ENCODE measurements at places on chromosomes 13 and 19. TPM values are rescaled to one million over a fixed set of nuclear protein-coding genes. Genes with fewer than 3 reads are reported as not detected.

PSG1 gene
- total RNA-seq = 0.09 TPM

CYP2F1 gene
- not detected for total RNA-seq

GADD45B gene
- total RNA-seq = 24.9 TPM

KLK4 gene
- not detected for total RNA-seq

ATCAY gene
- total RNA-seq = 0.18 TPM

EFNA2 gene
- not detected for total RNA-seq

SPART gene
- total RNA-seq = 146 TPM

FOXA3 gene
- total RNA-seq = not detected

PLPP2 gene
- 14.4 TPM for total RNA-seq

ZNF677 gene
- 8.8 TPM for total RNA-seq

EPS8L1 gene
- total RNA-seq = 0.85 TPM

FFAR2 gene
- not detected for total RNA-seq

All from smooth muscle cell of bladder (primary cell).